Eye (tissue), 1 donor: ENCODE measurements at places on chromosomes 2 and 18.

- no peak for DNase-seq
Measured at GRCh38 chr2:151627353-151627752, 106.9 kb downstream of the NEB start.

GRCh38 chr2:168552450-168552856 is 96.4 kb downstream of the CERS6 start:
- no peak for DNase-seq

DNA sequence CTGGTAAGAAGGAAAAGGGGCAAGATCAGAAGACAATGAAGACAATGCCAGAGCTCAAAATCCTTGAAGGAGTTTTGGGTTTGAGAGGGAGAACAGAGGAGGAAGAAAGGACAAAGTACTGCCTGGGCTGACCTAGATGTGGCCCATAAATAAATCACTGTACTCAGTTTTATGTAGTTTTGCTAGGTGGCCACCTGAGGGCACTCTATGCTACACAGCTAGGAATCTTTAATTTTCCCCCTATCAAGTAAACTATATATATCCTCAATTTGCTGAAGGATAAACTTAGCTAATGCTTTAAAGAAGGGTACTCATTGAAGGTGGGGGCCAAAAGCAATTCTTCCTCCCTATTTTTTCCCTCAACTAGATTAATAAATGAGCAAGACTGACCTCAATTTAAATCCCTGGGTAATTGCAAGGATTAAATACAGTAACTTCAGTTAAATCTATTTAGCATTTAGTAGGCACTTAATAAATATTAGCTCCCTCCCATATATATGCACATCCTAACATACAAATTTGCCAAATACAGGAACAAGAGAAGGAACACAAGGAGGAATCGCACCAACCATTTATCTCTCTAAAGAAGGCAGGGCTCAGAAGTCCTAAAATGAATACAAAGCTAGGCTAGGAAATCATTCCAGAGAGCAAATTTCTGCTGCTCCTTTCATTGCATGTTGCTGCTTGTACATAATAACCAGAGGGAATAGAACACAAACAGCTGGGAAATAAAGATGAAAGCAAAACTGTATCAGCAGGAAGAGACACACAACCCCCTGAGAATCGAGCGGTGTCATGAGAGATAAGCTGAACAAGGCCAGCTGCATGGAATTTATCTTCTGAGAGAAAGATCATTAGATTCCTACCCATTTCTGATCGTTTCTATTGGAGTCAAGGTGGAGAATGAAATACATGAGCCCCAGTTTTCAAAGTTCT is 540.1 kb downstream of the NRXN1 start:
- DNase-seq = peak; percentile 52

DNA sequence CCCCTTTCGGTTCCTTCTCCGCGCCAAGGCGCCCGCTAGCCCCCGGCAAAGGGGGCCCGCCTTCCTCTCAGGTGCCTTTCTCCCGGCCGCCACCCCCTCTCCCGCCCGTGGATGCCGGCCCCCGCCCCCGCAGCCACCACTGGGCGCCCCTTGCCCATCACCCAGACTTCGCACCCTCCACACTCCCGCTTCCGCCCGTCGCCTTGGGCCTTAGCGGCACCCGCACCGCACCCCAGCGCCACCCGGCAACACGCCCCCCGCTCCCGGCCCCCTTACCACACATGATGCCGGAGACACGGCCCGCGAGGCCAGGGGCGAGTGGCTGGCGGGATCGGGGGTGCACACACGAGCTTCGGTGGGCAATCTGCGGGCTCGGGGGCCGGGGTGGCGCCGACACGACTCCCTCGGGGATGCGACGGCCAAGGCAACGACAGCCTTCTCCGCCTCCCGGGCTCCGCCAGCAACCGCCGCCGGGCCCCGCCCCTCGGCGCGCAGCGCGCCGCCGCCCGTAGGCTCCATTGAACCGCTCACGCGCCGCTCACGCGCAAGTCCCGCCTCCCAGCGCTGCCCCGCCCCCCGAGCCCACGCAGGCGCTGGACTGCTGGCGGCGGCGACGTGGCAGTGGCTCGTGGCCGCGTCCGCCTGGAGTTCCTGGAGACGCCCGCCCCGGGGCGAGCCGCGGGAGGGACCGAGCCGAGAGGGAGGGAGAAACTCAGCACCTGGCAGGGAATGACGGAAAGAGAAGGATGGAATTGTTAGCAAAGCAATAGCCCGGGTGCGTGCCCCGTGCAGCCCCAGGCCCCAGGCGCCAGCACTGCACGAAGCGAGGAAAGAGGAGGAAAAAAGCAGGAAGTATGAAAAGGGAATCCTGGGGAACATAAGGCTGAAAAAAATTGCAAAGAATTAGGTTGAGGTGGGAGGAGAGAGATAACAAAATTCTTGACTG is at the start of gene GFPT1:
GFPT1 (minus strand) TSS at position 439 of the 946 bp plus-strand sequence; CDS start at position 283, 156 bp downstream.
- DNase-seq = peak; percentile 97

GRCh38 chr2:215391531-215391930 is 44.3 kb downstream of the FN1 start:
- no peak for DNase-seq

DNA sequence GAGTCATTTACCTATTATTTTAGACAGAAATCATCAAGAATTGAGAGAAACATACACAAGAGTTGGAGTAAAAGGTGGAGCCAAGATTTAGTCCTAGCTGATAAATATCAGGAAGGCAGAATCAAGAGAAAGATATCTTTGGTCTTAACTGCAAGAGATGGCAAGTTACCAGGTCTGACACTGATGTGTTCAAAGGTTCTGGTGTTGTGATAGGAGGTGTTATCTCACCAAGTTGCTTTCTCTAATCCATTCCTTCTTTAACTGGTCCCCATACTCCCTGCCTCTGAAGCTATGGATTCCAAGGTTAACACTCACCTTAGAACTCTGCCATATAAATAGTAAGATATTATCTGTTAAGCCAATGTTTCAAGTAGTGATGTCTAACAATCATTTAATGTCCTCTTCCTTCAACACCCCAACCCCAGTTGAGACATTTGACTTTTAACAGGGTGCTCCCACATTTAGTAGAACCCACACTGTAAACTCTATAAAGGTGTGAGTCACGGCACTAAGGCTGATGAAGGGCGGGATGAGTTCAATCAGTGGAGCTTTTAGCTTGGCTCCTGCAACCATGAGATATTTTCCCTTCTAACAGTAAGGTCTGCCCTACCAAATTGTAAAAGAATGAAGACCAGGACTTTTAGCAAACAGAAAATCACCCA is 333.7 kb downstream of the RND3 start:
- DNase-seq = no peak

GRCh38 chr18:33146014-33146413 is 294.5 kb downstream of the CCDC178 start:
- DNase-seq = no peak

GRCh38 chr2:20197192-20197591 is 27.7 kb downstream of the SDC1 start:
- DNase-seq = no peak

GRCh38 chr2:158458617-158458920 is 1.8 kb downstream of the PKP4 start:
- no peak for DNase-seq
